ENCODE measurements at places on chromosomes 4 and X.
A peak's percentile ranks its signal among the peaks of the same experiment; 100 is the strongest.

DNA sequence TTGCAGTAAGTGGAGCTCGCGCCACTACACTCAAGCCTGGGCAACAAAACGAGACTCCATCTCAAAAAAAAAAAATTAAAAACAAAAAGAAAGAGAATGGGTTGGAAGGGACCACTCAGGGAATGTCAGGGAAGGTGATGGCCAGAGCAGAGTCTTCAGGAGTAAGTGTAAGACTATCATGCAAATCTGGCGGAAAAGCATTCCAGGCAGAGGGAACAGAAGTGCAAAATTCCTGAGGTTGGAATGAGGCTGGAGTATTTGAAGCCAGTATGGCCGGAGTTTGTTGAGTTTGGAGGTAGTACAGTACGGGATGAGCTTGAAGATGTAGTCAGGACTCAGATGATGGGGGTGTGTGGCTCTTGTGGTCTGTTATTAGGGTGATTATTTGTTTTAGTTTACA, 7.4 kb downstream of the GALNT7 start:
- no peak for DNase-seq

DNA sequence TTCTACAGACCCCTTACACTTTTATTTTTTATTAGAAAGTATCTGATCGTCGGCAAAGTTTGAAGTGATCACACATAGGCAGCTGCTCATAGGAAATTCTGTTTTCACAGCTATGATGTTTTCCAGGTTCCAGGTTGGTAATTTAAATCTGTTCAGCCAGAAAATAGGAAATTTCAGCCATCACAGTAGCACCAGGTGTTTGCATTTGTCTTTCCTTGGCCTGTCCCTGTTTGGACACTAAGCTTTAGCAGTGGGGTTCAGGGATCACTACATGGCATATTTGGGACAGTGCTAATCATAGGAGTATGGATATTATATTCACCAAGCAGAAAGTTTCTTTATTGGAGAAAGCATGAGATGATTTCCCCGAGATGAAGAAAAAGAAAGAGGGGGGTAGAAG, 92.9 kb downstream of the ANK2 start:
- DNase-seq = no peak

DNA sequence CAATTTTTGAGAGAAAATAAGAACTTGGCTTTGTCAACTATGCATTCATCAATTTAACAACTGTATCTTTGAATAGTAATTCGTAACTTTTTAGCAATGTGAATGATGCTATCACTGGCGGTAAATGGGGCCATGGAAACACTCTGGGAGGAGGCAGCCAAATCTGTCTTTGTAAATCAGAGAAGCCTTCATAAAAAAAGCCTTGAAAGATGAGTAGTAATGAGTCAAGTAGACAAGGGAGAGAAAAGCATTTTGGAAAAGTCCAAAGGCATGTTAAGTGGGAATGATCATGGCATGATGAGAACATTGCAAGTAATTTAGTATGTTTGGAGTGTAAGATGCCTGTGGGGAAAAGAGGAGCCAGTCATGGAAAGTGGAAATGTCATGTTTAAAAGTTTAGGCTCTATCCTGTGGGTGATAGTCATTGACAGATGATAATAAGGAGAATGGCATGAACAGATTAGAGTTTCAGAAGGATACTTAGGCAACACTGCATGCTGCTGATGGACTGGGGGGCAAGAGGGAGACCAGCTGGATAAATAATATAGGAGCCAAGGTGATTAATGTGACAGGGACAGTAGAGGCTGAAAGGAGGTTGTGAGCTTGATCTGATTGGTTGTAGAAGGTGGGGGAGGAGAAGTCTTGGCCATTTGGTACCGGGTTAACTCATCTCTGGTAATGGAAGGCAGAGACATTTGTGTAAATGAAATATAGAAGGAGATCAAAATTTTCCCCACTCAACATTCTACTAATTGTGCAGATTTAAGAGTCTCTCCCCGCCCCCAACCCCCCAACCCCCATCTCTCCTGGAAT, 16.3 kb downstream of the SPRY1 start:
- DNase-seq = no peak

GRCh38 chr4:7697821-7698220, 241.8 kb downstream of the AFAP1 start:
- no peak for DNase-seq

- DNase-seq = no peak
Measured at GRCh38 chr4:81040012-81040659, 9.6 kb downstream of the BMP3 start.

GRCh38 chrX:42751573-42751972, 26.4 kb downstream of the PPP1R2C start:
- DNase-seq = no peak

GRCh38 chrX:31449965-31450364, 378.1 kb upstream of the FTHL17 start:
- no peak for DNase-seq

DNA sequence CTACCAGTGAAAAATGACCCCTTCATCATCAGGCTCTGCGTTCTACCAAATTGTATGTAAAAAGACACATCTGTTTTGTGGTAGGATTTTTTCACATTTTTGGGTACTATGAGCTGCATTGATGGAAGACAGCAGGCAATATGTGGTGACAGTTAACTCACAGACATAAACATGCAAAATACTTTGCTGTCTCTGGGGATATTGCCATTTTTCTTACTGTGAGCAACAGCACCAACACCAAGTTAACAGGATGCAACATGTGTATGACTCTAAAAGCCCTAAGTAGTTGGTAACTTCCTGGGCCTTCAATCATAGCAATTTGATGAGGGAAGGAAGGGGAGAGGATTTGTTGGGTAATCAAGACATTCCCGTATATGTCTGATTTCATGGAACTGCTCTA, 56.4 kb upstream of the DRP2 start:
- no peak for DNase-seq

GRCh38 chr4:37795581-37796195, 30.8 kb upstream of the PGM2 start:
- no peak for DNase-seq

GRCh38 chrX:110758781-110759422, 36.7 kb downstream of the CHRDL1 start:
- no peak for DNase-seq

DNA sequence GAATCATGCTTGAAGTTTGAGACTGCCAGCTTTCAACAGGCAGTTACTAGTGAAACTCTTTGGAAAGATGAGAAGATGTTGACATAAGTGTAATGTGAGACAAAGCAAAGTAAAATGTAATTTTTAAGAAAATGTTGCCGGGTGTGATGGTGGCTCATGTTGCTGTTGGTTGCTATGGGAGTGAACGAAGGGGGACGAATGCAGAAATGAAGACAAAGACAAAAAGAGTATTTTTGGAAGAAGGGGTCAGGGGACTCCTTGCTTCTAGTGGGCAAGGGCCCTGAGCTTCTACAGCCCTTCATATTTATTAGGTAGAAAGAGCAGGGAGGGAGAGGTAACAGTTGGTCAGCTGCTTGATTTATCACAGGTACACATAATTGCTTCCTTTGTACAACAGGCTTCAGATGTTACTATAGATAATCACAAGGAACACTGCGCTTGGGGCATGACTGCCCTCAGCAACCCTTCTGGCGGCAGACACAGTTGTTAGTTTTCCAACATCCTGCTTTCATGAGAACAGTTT, 11.9 kb upstream of the UGDH start:
- no peak for DNase-seq

GRCh38 chr4:159071178-159071968, 31.5 kb upstream of the RAPGEF2 start:
- no peak for DNase-seq

- no peak for DNase-seq
Measured at GRCh38 chr4:113452868-113453620, 308.5 kb downstream of the CAMK2D start.

GRCh38 chr4:156326246-156326645, 372.6 kb upstream of the CTSO start:
- DNase-seq = no peak

DNA sequence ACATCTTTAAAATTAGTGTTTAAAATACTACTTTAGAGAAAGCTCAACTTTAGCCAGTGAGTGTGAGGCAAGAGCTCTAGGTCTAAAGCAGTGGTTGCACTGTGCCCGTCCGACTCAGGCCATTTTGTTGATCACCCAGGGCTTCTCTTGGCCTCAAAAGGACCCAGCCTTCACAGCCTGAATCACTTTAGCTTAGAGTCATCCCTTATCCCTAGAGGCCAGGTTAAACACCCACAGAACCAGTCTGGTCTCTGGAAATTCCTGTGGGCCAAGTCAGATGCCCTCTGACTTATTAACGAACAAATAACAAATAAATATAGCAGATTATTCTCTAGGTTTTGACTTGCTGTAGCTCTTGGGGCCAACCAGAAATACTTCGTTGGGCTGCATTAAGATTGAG, 102.3 kb downstream of the WWC2 start:
- no peak for DNase-seq

DNA sequence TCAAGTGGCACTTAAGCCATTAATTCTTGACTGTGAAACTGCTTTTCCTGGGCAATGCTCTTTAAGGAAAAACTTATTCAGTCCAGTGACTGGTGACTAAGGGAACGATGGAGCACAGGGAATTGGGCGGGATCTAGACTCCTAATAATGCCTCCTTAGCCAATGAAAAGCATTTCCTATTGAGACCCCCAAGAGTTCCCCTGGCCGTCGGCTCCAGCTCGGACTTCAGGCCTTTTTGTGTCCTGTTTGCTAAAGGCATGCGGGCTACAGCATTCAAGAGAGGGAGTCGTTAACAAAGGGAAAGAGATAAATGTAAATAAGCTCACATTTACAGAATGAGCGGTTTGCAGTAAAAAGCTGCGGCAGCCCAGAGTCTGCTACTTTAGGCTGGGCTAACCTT, at the start of gene LPAR4:
Gene LPAR4 (plus strand): TSS at position 232 of the 400 bp plus-strand sequence. CDS start 7,150 bp downstream, outside the sequence.
- DNase-seq = no peak

DNA sequence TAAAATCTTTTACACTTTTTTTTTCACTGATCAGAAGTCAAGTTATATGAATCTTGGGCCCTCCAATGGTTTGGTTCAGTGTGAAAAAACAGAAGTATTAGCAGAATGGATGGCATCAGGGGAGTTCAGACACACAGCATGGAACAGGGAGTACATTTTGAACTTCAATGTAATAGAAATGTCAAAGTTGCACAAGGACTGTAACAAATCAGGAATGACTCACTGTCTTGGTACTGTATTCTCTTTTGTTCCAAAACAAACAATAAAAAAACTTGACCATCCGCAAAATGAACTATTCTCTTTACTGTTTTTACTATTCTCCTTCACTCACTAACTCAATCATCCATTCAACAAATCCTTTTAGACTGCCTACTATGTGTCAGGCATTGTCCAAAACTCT, 401.0 kb downstream of the FSTL5 start:
- DNase-seq = no peak

DNA sequence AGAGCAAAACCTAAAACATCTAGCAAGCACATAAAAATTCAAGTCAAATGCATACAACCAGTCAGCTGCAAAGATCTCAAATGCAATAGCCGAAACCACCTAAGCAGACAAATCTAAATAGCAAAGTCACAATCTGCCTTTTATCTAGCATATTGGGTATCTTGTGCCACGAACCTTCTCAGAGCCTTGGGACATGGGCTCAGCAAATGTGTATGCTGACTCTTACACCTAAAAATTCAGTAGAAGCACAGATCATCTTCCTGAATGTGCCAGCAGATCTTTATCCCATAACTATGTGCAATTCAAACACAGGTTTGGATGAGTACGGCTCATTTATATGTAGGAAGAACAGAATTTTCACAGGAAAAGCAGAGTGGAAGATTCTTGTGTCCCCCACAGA, 492.1 kb downstream of the INPP4B start:
- DNase-seq = no peak

GRCh38 chr4:101670370-101670769, 120.2 kb upstream of the BANK1 start:
- DNase-seq = no peak

DNA sequence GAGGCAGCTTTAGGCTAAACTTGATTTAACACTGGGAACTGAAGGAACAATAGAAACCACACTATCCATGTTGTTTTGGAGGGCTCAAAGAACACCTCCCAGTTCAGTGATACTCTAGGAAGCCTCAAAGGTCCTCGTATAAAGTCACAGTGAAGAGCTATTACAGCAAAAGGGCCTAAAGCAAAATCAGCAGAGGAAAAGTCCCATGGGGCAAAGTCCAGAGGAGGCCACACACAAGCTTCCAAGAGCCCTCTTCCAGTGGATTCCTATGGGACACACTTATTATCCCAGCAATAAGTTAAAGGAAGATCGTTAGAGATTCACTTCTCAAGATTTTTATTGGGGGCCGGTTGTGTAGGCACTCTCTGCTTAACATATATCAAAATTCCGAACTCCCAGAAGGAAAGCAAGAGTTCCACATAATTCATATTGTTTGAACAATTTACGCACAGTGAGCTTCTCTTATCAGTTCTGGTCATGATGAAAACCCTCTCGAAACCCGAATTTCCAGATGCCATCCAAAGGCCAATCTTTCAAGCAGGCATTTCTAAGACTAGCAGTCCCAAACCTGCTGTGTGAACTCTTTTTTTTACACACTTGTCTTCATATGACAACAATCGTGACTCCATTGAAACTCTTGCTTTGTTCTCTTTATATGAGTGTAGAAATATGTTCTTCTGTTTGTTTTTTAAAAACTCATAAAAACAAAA, 53.7 kb downstream of the ANXA5 start:
- DNase-seq = no peak

GRCh38 chr4:78720994-78721677, 55.0 kb upstream of the BMP2K start:
- DNase-seq = peak; percentile 42

DNA sequence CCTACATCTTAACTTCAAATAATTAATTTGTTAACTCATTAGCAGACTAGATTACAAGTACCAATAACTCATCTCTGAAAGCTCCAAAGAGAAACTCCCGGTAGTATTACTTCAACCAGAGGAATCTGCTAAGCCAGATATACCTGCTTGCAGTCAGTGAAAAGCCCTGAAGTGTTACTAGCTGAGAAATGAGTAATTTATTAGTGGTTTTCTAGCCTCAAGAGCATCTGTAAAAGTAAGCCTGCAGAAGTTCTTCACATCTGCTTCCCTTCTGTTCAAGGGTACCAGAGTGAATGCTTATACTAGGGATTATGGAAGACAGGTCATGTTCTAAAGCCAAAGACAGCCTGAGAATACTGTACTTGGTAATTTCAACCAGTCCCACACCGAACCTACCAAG, 34.7 kb downstream of the IRS4 start:
- DNase-seq = no peak

- no peak for DNase-seq
Measured at GRCh38 chrX:108473979-108474378, 34.3 kb downstream of the COL4A5 start.

- DNase-seq = no peak
Measured at GRCh38 chrX:662126-662525, 31.5 kb downstream of the SHOX start.

All from liver (tissue), 10 donors.